ENCODE measurements at places on chromosomes 1 and 21. TPM values are rescaled to one million over a fixed set of nuclear protein-coding genes. Genes with fewer than 3 reads are reported as not detected.

PHTF1 gene
- 7.3 TPM for total RNA-seq

DNA sequence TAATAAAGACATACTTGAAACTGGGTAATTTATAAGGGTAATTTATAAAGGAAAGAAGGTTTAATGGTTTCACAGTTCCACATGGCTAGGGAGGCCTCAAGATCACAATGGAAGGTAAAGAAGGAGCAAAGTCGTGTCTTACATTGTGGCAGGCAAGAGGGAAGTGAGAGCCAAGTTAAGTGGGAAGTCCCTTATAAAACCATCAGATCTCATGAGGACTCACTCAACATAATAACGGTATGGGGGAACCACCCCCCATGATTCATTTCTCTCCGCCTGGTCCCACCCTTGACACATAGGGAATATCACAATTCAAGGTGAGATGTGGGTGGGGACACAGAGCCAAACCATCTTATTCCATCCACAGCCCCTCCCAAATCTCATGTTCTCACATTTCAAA lies 76.8 kb upstream of the ZNF678 start:
- no peak for DNase-seq

- DNase-seq, result no peak
Measured at GRCh38 chr21:41868062-41868710, 11.0 kb downstream of the PRDM15 start.

DNA sequence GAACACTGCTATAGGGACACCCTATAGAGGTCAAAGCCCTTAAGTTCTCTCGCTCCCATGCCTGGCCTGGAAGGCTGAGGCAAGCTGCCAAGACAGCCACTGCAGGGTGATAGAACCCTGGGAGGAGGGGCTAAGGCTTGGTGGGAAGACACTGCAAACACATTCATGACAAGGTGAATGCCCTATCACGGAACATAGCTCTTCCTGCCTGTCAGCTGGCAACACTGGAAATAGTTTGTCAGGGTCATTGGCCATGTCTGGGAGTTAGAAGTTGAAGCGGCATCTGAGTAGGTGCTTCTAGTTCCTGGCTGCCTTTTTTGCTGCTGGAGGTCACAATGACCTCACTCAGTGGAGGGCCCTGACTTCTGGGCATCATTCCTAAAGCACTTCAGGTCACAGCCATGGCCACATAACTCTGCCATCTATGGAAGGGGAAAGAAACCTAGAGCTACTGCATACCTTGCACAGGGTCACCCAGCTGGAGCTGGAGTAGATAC lies 4.2 kb downstream of the FABP3 start:
- peak; percentile 72 for DNase-seq

GRCh38 chr1:26281971-26282370 lies 2.1 kb downstream of the SH3BGRL3 start:
- peak; percentile 75 for DNase-seq

- no peak for DNase-seq
Measured at GRCh38 chr1:55484173-55484572, 269.0 kb upstream of the USP24 start.

DNA sequence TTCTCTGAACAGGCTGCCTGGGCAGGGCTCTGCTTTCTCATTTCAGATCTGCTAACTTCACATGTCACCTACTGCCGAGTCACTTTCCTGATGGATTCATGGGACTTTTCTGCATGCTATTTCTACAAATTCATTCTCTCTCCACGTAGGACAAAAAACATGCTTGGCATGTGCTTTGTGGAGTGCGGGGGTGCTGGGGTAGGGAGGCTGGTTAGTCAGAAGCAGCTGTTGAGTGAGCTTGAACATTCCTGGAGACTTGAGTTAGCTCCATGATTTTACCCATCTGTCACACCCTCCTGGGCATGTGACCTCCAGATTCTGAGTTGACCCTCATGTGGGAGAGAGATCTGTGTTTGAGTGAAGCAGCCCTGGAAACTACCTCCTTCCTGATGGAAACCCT lies 71.4 kb downstream of the UCK2 start:
- no peak for DNase-seq

DNA sequence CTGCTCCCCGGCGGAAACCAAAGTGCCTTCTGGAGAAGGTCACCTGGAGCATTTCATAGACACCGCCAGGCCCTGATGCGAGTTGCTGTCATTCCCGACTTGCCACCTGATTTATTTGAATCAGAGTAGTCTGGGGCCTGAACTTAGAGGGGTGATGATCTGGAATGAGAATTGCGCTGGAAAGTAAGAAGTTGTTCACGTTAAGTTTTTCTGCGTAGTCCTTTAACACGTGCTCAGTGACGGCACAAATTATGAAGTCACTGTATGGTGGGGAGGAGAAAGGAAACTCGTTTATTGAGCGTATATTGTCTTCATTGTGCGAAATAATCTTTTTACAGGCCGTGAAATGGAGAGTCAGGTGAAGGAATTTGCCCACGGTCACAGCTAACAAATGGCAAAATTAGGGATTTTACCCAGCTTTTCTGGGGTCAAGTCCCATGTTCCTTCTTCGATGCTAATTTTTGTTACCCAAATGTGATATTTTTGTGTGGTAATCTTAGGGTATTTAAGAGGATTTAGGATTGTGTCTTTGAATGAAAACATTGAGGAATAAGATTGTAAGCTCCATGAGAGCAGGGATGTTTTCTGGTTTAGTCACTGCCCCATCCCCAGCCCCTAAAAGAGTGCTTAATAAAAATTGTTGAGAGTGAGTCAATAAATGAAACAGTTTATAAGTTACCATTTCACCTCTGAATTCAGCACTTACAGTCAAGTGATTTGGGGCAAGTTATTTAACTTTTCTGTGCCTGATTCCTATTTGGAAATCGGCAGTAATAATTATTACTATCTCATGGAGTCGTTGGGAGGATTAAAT lies 46.4 kb upstream of the NBL1 start:
- DNase-seq, result no peak

PCBP3 gene
- 2.7 TPM for total RNA-seq

GRCh38 chr1:12553963-12554362 lies 64.0 kb downstream of the DHRS3 start:
- DNase-seq, result no peak

FCRL5 gene
- 0.17 TPM for total RNA-seq

DNA sequence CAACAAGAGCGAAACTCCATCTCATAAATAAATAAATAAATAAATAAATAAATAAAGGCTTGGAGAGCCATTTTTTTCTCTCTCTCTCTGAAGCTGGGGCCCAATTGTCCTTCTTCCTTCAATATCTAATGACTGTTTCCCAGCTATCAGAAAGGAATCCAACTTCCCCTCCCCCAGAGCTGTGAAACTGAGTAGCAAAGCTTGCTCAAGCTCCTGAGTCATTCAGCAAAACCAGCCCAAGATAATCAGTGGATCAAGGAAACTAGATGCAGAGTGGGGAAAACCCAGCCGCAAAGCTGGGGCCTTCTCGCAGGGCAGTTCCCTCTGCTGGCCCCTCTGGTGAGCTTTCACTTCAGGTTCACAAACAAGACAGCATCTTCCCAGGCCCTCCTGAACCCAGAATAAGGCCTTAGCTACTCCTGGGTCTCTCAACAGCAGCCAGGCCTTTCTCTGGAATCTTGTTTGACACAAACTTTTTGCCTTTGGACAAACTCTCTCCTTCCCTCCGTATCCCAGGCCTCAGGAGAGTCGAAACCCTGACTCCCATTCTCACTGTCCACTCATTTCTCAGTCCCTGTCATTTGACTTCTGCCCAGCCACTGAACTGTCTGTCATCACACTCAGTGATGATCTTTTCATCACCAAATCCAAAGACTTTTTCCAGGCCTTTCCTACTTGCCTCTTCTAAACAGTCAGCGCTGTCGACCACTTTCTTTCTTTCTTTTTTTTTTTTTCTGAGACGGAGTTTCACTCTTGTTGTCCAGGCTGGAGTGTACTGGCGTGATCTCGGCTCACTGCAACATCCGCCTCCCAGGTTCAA lies 18.0 kb upstream of the PTP4A2 start:
- DNase-seq, result peak; percentile 76

- DNase-seq, result peak; percentile 53
Measured at GRCh38 chr1:233665575-233666270, 51.8 kb downstream of the KCNK1 start.

UBIAD1 gene
- total RNA-seq, result 11.8 TPM

DNA sequence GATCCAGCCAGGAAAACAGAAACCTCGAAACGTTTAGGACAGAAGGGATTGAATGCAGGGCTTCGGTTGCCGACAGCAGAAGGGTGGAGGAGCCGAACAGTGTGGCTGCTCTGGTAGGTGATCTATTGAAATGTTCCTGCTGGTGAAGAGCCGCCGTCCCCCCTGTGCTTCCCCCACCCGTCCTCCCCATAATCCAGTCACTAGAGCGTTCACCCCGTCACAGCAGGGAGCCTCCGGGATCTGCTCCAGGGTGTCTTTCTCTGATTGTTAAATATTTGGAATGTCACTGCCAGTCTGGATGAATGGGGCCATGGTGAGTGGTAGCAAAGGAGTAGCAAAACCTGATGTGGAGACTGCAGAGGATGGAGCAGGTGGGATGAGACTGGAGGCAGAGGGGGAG lies 255.1 kb upstream of the CSF3R start:
- DNase-seq, result no peak

DNA sequence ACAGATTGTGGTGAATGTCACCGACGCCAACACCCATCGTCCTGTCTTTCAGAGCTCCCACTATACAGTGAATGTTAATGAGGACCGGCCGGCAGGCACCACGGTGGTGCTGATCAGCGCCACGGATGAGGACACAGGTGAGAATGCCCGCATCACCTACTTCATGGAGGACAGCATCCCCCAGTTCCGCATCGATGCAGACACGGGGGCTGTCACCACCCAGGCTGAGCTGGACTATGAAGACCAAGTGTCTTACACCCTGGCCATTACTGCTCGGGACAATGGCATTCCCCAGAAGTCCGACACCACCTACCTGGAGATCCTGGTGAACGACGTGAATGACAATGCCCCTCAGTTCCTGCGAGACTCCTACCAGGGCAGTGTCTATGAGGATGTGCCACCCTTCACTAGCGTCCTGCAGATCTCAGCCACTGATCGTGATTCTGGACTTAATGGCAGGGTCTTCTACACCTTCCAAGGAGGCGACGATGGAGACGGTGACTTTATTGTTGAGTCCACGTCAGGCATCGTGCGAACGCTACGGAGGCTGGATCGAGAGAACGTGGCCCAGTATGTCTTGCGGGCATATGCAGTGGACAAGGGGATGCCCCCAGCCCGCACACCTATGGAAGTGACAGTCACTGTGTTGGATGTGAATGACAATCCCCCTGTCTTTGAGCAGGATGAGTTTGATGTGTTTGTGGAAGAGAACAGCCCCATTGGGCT lies 3.0 kb downstream of the CELSR2 start:
- DNase-seq, result no peak

SPRR5 gene
- total RNA-seq, result not detected

- no peak for DNase-seq
Measured at GRCh38 chr1:240719953-240720700, 108.2 kb upstream of the GREM2 start.

DNA sequence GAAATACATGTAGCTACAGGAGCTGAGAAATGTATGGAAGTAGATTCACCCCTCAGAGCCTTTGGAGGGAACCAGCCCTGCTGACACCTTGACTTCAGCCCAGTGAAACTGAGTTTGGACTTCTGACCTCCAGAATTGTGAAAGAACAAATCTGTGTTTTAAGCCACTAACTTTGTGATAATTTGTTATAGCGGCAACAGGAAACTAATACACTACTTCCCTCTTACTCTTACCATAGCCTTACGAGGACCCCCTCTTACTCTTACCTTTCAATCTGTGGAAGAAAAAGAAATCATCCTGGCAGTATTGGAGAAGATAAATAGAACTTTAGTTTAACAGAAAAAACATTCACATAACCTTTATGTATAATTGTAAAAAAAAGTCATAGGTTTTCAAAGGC lies 353.6 kb upstream of the USP24 start:
- DNase-seq, result no peak

GRCh38 chr1:200895443-200895789 lies 716 bp downstream of the INAVA start:
- DNase-seq, result no peak

GRCh38 chr1:27544834-27545233 lies 54.9 kb upstream of the WASF2 start:
- DNase-seq, result no peak

DNA sequence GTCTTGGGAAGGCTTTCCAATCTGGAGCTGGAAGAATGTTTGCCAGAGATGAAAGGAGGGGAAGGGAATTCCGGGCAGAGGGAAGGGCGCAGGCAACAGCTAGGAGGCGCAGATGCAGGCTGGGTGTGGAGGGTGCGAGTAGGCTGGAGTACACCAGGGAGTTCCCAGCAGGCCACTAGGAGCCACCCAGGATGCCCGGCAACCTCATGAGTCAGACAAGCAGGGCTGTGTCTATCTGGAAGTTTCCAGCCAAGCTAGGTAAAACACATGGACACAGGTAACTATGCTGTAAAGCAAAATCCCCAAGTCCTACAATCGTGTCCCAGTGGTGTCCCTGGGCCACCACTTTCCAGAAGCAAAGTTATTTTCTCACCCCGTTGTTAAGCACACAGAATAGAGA lies 990 bp upstream of the NBL1 start:
- DNase-seq, result no peak

GRCh38 chr1:5962265-5963105 lies 29.7 kb downstream of the NPHP4 start:
- DNase-seq, result no peak

HES3 gene
- total RNA-seq, result not detected

DNA sequence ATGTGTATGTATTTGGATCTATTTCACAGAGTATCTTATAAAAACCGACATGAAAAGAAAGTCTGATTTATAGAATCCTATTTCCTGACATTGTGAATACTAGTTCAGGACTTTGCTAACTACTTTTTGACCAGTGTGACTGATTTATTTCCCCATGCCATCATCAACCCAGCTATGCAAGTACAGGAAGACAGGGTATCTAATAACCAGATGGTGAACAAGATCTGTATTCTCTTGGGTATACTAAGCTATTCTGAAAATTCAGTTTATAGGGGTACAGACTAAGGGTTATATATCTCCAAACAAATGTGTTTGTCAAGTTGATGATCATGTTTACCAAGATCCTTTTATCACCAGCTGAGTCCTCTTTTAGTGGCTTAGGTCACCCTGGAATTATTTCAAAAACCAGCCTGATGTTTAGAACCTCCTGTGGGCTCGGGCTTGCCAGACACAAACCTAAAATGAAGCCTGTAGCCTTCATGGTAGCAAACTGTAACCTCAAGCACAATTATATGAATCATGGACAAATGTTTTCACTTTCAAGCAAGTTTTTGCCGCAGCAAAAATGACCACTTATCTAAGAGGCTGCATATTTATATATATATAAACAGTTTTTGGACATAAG lies 185.1 kb downstream of the FGGY start:
- DNase-seq, result no peak

DNA sequence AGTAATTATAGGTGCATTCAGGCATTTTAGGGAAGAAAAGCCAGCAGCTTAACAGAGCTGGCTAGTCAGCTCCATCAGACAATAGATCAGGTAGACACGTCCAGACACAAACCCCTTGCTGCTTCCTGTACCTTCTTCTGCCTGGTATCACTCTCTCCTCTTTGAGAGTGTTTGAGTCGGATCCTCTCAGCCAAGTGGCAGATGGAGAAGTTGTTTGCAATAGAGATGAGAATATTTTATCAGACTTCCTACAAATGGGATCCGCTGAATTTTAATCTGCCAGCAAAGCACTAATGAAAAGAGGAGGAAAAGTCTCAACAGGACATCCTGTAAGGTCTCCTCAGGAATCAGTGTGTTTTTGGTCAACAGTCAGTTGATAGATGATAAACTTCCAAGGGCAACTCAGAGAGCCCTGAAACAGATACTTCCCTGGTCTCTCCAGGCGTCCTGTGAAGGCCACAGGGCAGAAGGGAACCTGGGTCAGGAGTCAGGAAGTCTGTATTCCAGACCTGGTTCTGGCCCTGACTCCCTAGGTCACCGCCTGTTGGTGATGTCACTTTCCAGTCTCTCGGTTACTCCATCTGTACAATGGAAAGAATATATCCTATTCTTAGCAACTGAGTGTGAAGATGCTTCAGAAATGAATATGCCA lies 62.1 kb upstream of the PROX1 start:
- DNase-seq, result no peak

NUDT4B gene
- not detected for total RNA-seq
